ENCODE measurements at places on chromosomes 5 and 9.
A peak's percentile ranks its signal among the peaks of the same experiment; 100 is the strongest.

DNA sequence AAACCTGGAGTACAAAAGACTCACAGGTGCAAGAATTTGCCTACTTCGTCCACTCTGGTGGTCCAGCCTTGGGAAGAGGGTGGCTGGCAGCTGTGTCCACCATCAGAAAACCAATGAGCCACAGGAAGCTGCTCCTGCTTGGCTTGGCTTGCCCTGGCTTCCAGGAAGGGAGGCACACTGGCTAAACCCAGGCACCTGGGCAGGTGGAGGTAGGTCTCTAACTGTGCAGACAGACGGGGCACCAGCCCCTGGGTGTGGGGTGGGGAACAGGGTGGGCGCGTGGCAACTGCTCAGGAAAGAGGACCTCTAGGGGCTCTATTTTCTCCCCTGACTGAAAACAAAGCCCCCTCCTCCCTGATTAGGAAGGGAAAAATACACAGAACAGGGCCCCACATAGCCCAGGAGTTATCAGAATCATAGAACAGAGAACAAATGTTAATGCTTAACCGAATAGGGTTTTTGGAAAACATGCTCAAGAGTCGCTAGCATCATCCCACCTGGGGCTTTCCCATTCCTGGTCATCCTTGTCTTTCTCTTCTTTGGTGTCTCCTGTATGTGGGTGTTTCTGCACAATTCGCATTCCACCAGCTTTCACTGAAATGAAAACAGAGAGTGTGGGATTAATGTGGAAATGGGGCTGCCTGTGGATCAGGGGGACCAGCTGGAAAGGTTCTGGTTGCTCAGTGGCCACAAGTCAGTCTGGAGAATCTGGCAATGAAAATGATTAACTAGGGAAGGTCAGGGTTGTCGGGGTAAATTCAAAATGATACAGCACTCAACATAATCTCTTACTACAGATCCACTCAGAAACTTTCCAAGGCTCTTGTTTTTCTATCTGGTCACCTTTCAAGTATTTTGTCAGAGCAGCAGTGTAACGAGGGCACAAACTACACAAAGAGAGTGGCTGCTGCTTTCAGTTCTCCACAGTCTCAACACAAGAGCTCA, 13.1 kb downstream of the DAP start:
- DNase-seq: no peak

GRCh38 chr9:76798527-76798926, 34.3 kb downstream of the PCA3 start:
- no peak for DNase-seq

DNA sequence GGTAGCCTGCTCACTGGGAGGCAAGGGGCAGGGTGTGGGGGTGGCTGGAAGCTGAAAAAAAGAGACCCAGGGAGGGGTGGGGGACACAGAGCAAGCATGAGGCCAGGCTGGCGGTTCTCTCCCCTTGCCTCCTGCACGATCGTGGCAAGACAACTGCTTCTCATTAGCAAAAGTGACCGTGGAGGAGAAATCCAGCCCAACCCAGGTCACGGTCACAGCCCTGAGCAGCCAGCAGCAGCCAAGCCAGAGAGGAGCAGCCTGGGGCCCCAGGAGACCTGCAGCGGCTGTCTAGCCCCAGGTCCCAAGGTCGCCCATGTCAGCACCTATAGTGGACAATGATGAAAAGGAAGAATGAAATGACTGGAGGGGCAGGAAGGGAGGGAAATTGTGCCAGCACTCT, 89.1 kb downstream of the NRG2 start:
- DNase-seq: no peak

DNA sequence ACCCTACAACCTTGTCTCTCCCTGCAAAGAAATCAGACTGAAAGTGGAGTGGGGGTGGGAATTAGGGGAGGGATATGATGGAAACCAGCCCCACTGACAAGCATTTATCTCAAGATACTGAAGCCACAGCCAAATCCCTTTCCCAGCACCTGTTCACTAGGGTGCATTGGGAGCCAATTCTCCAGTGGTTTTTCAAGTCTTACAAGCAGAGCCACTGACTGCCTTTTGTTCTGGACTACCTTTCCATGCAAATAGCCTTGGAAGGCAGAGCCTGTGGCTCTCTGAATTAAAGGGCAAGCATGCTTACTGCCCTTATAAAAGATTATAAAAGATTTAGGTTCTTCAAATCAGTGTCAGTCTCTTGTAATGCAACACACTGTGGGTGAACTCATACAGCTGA, 8.8 kb upstream of the GGTA1 start:
- DNase-seq: no peak

- DNase-seq: no peak
Measured at GRCh38 chr9:71821405-71821804, 53.1 kb upstream of the CEMIP2 start.

DNA sequence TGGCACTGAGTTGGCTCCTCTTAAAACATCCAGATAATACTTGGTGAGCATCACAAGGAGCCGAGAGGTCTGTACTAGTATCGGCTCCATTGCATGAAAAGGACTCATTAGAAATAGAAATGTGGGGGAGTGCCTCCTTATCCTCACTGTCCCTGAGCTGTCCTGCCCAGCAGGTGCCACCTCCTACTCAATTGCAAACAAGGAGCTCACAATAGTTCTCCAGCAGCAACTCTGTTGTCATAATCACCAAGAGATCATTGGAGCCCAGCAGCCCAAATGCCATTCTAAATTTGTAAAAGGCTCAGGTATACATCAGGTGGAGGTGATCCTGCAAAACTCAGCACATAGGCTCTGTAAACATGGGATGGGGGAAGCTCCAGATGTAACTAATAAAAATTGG, 99.1 kb downstream of the PLK2 start:
- no peak for DNase-seq

GRCh38 chr5:149030392-149030791, 32.5 kb downstream of the SH3TC2 start:
- peak; percentile 93 for DNase-seq

DNA sequence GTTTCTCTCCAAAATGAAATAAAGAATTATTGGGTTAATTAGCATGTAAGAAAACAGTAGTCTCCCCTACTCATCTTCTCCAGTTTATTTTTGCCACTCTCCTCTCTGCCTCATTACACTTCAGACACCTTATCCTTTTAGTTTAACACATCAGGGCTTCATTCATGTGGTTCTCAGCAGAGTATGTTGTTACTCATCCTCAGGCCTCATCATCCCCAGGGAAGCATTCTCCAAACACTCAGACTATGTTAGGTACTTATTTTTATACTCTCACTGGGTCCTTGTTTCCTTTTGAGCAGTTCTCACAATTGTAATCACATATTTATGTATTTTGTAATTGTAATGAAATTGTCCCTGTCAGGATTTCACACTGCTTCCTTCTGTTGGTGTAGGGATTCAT, 470.5 kb downstream of the PDE4D start:
- peak; percentile 5 for DNase-seq

- peak; percentile 83 for DNase-seq
Measured at GRCh38 chr5:167710444-167711073, 580.9 kb upstream of the WWC1 start.

GRCh38 chr9:78235256-78235761, 566 bp upstream of the CEP78 start:
- DNase-seq: peak; percentile 34

DNA sequence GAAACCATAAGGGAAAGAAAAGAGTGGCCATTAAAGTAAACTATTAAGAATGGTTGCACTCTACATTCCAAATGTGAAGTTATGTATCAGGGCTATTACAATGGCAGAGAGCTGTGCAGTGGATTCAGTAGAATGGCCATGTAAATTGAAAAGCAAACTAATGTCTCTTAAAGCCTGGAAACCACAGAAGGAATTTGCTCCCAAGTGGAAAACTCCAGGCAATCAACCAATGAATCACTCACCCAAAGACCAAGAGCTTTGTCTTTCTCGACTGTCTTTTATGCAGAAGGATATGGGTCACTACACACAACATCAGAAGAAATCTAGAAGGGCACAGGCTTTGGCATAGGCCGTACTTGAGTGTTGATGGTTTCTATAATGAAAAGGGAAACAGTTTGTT, 114.9 kb downstream of the TLE1 start:
- DNase-seq: peak; percentile 92

GRCh38 chr9:97721396-97721795, 24.3 kb upstream of the XPA start:
- peak; percentile 9 for DNase-seq

GRCh38 chr9:115642285-115642684, 511.3 kb upstream of the PAPPA start:
- peak; percentile 32 for DNase-seq

DNA sequence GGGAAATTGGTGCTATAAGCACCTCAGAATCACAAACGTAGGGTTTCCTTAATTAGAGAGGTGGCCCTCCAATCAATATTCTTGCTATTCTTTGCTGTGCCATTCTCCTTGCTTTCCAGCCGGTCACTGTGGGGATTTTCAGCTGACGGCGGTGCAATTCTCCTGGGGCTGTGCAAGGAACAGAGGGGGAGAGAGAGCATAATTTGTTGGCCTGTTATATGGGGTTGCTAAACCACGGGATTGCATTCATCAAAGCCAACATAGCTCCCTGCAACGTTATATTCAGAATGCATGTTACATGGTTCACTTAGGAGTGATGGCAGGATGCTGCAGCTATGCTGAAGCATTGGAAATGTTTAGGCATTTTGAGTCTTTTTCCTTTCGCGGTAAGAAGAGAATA, 441.3 kb upstream of the CLINT1 start:
- no peak for DNase-seq
